NCI-H524 (cell line): ENCODE measurements at places on chromosomes 1 and 21.

- no peak for DNase-seq
These were observed 100.2 kb upstream of the GNG4 start for GRCh38 chr1:235749755-235750300.

GRCh38 chr1:109818988-109819764, 55.5 kb upstream of the EPS8L3 start:
- DNase-seq = no peak

DNA sequence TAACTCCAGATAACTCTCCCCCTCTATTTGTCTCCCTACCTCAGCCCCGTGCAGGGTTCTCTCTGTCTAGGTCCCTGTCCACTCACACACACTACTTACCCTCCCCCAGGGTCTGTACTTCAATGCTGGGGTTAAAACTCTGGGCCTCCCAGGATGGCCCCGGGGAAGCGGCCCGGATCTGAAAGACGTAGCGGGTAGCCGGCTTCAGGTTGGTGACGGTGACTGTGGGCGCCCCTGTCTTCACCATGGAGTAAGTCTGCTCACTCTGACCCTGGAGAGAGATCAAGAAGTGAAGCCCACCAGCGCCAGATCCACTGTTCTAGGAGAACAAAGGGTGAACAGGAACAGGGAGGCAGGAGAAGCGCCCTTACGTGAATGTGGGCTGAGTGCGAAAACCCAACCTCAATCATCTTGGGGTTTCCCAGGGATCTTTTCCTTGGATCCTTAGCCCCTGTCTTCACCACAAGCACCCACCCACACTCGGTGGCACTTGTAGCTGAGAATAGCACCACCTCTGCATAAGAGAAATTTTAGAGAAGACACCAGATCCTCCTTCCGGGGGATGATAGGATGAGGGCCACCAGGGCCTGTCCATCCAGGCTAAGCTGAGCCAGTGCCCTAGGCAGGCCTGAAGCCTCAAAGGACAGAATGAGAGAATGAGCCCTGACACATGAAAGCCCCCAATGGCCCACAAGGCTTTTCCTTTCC, 33.5 kb downstream of the EPHA10 start:
- no peak for DNase-seq

DNA sequence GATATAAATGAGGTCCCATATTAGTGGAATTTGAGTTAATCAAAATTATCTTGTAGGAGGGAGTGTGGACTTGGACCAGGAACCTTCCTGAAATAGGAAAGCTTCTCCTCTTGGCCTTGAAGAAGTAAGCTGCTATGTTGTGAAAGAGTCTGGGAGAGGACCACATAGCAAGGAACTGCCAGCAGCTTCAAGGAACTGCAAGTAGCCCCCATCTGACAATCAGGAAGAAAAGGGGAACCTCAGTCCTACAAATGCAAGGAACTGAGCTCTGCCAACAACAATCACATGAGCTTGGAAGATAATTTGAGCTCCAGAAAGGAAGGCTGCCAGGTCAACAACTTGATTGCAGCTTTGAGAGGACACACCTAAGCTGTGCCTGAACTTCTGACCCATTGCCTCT, 8.2 kb upstream of the PRMT6 start:
- DNase-seq = no peak

DNA sequence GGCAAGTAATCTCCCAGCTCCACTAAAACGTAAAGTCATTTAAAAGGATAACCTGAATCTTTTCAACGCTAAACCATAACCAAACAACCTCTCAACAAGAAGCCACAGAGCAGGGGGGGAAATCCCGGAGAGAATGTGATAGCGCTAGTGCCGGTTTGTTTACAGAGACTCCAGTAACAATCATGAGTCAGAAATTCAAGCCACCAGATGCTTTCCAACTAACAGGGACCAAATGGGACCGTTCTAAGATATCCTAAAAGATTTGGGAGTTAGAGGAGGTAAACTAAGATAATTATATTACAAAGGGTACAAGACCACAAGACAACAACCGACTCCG, 825 bp downstream of the DCAF8 start:
- DNase-seq = no peak

- DNase-seq = no peak
These were observed 298.1 kb downstream of the TM2D1 start for GRCh38 chr1:61426885-61427284.

GRCh38 chr1:13723810-13724209, 23.8 kb downstream of the PRDM2 start:
- no peak for DNase-seq

DNA sequence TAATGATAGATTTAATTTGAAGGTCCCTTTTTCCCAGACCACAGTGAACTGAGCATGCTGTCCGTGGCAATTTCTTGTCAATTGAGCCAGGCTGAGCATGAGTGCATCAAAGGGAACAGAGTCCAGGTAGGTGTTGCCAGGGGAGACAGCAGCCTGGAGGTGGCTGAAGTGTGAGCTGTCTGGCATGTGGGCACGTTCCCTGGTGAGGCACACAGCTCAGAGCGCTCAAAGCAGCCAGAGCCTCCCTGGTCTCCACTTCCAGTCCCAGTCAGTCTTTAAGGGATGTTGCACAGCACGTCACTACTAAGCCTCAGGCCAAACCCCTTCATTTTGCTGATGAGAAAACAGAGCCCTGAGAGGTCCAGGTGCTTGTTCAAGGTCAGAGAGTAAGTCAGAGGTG, 251.4 kb downstream of the MATN1 start:
- DNase-seq = no peak

- no peak for DNase-seq
These were observed 32.1 kb upstream of the ST6GALNAC5 start for GRCh38 chr1:76835203-76835602.

GRCh38 chr1:214319938-214320337, 39.0 kb downstream of the SMYD2 start:
- DNase-seq = no peak

DNA sequence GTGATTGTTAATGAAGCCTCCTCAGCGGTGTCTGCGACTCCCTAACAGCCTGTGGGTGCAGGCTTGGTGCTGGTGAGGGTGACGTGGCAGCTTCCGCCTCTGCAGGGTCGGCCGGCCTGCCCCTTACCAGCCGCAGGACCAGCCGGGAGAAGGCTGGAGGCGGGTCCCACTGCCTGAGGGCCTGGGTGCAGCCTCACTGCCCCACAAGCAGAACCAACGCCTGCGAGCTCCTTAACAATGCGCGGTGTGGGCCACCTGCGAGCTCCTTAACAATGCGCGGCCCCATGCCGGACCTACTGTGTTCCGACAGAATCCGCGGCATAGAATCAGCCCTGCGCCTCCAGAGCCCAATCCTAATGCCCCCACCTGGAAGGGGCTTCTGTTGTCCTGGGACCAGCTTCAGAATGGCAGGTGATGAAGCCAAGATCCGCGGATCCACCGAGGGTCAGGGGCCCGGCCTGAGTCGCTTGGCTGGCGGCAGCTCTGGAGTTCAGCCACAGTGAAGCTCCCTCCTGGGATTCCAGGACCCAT, 54.4 kb upstream of the AJAP1 start:
- no peak for DNase-seq

DNA sequence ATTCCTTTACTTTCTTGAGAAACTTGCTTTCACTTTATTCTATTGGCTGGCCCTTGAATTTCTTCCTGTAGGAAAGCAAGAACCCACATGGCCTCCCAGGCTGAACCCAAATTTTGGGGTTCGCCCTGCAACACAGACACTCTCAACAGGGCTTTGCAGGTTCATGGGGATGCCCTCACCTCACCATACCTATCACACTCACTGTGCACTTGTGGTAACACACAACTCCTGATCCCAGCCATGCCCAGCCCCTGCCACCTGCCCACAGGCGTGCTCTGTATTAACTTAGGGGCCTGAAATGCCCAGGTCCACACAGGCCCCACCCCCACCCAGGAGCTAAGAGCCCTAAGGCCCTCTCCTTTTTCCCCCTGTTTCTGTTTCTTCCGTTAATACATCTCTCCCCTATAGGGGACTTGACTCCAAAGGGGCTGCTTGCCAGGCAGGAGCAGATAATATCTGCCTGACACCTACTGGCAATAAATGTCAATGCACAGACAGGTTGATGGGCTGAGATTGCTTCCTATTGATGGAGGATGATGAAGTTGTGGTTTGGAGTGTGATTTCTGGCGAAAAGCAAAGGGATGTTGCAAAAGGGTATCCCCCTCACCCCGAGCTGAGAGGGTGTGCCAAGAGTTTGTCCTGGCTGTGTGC, 171.5 kb downstream of the AJAP1 start:
- DNase-seq = peak; percentile 42

DNA sequence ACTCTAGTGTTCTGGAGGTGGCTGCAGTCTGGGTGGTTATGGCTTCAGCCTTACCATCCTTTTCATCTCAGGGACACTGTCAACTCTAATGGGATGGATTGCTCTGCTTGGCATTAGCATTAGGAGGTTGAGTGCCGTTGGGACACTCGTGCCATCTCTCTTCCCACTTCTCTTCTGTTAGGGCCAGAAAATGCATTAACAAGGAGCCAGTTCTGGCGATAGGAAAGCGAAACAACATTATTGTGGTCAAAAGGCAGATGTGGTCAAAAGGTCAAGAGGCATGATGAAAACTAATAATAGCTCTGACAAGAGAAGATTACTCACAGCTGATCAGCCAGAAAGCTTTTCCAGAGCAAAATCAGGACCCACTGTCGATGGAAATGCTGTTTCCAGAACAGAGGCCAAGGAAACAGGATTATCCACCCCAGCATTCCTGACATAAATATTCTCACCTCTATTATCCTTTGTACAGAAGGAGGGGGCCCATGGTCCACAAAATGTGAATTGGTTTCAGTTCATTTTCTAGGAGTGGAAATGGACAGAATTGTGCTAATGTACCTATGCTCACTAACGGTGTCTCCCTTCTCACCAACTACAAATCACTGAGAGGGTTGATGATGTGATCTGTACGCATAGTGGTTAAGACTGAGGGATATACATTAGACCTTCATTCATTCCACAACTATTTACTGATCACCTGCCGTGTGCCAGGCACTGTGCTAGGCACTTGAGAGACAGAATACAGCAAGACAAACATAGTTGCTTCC, 72.0 kb downstream of the ST6GALNAC5 start:
- DNase-seq = no peak

DNA sequence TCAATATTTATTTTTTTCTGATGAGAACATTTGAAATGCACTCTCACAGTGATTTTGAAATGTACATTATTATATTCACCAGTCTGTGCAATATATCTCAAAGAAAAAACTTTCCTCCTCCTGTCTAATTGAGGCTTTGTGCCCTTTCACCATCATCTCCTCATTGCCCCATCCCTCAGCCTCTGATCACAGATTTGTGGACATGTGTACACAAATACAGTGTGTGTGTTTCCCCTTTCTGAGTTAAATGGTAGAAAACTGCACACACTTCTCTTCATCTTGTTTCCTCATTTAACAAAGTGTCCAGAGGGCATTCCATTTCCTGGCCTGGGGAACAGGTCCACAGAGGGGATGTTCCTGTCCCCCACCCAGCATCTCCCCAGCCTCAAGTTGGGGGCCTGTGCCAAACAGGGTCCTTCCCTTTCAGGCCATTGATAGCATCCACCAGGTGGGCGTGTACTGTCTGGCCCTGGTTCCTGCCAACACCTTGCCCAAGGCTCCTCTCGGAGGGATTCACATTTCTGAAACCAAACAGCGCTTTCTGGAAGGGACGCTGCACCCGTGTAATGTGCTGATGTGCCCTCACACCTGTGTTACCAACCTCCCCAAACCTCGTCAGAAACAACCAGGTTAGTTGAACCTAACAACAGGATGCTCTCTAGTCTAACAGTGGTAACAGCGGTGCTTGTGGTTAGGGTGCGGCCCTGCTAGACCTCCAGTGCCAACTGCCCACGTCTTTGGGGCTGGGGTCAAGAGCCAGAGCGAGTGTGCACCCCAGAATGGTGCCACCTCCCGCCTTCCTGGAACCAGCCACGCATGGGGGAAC, 54.6 kb downstream of the S100B start:
- no peak for DNase-seq

DNA sequence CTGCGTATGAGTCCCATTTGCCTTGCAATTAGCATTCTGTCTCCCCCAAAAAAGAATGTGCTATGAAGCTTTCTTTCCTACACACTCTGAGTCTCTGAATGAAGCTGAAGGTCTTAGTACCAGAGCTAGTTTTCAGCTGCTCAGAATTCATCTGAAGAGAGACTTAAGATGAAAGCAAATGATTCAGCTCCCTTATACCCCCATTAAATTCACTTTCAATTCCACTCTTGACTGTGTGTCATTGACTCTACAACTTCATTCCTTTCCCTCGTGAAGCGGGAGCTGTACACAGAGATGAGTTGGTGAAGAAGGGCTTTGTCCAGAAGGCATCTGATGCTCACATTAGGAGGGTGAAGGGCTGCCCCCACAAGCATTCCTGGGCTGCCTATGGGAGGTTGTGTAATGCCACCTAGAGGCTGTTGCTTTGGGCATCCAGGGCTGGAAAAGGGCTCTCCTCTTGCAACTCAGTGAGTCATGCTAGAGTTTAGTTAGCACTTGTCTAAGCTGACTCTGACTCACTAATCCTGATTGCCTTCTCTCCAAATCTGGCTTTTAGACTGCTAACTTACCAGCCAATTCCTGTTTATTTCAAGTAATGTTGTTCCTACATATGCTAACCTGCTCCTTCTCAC, 1.8 kb downstream of the SPRR1B start:
- no peak for DNase-seq

- DNase-seq = no peak
These were observed 264.8 kb downstream of the CAMTA1 start for GRCh38 chr1:7049913-7050625.

- DNase-seq = no peak
These were observed 121.9 kb downstream of the KCNK1 start for GRCh38 chr1:233735847-233736246.

DNA sequence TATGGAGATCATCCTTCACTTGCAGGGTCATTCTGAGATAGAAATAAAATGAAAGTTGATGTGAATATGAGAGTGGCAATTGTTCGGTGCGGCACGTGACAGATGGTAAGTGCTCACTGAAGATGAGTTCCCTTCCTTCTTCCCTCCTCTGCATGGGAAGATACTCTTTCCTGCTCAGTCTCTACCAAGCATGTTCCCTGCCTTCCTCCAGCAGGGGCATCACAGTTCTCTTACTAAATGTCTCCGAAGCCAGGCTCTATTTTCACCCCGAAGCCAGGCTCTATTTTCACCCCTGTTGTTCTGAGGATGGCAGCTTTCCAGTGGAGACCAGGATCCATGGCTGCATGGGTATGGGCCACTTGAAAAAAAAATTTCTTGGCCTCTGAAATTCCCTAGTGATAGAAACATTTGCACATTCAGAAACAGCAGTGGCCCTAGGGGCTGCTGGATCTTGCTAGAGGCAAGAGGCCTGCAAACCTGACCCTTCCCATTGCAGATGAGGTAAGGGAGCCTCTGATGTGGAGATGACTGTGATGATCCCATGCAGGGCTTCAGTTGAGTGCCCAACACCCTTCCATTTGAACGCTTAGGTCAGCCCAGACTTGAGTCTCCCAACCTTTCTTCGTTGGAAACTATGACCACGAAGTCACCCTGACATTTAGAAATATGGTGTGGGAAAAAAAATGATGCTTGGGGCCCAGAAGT, 123.7 kb upstream of the HMGB4 start:
- no peak for DNase-seq

GRCh38 chr21:43325968-43326715, 100.8 kb downstream of the SIK1 start:
- DNase-seq = no peak
